ENCODE measurements at places on chromosomes 16 and 17.

- no peak for DNase-seq
Observed at GRCh38 chr16:81604960-81605383, 160.4 kb downstream of the CMIP start.

DNA sequence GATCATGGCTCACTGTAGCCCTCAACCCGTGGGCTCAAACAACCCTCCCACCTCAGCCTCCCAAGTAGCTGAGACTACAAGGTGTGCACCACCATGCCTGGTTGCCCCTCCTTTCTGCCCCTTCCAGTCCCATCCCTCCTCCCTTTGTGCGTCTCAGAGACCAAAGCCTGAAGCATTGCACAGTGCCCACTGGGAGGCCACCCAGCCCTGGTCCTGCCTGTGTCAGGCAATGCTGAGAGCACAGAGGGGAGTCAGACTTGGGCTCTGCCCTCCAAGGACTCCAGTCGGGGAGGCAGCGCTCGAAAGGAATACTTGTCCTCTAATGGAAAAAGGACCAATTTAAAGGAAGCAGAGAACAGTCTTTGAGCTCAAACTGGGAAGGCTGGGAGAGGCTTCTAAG lies 20.4 kb downstream of the RAI1 start:
- no peak for DNase-seq

DNA sequence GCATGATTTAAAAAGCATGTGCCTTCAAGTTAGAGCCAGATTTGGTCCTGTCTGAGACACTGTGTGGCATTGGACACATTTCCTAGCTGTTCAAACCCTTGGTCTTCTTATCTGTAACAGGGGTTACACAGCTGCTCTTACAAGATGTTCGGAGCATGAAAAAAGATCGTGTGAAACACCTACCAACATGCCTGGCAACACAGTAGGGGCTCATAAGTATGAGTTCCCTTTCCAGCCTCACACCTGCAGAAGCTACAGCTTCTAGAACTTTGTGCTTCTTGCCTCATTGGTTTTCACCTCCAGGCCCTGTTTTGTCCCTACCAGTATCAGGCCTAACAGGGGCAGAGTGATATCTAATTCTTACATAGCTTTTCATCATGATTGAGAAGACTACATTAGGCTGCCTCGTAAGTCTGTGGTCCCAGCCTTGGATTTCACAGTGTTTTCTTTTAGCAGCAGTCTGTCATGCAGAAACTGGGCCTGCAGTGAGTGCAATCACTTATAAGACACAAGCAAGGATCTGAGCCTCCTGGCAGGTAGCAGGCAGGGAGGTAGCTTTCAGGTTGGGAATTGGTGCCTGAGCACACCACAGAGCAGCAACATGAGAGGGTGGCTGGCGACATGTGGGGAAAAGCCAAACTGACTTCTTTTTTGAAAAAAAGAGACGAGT lies 78.8 kb downstream of the CCDC182 start:
- DNase-seq, result no peak

DNA sequence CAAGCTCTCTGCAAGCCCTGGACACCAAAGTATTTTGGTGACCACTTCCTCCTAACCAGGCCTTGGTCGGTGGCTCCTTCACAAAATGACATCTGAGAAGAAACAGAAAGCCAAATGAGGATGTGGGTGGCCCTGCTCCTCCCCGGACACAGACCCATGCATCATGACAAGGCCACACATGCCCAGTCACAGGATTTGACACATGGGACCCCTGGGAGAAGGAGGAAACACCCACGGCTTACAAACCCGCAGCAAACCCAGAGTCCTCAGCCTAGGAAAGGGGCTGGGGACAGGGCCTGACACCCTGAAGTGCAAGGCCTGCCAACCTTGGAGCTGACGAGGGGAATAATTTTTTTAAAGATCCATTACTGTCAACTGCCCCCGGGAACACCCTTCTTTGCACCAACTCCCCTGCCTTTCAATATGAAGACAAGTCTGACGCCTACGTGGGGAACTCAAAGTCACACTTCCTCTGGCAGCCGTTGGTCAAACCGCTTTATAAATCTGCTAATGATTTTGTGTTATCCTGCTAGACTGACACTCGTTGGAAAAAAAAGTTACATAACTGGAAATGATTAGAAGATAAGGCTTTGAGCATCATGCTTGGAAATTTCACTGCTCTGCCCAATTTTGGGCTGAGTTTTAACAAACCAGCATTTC lies 41.3 kb downstream of the GAS7 start:
- DNase-seq, result peak; percentile 1

DNA sequence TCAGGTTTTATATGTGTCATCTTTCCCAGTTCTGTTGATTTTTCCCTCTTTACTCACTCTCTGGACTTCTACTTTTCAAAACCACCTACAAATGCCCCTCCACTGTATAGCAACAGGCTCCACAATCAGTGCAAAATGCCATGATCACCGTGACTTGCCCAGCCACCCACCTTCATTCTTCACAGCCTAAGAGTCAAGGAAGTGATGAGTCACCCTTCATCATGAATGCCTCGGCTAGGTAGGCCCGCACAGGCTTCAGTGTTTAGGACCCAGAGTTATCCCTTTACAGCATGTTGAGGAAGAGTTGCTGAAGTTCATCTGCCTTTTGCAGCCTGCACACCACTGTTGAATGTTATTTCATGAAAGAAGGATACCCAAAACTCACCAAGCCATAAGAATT lies 158.6 kb downstream of the PMP22 start:
- no peak for DNase-seq

DNA sequence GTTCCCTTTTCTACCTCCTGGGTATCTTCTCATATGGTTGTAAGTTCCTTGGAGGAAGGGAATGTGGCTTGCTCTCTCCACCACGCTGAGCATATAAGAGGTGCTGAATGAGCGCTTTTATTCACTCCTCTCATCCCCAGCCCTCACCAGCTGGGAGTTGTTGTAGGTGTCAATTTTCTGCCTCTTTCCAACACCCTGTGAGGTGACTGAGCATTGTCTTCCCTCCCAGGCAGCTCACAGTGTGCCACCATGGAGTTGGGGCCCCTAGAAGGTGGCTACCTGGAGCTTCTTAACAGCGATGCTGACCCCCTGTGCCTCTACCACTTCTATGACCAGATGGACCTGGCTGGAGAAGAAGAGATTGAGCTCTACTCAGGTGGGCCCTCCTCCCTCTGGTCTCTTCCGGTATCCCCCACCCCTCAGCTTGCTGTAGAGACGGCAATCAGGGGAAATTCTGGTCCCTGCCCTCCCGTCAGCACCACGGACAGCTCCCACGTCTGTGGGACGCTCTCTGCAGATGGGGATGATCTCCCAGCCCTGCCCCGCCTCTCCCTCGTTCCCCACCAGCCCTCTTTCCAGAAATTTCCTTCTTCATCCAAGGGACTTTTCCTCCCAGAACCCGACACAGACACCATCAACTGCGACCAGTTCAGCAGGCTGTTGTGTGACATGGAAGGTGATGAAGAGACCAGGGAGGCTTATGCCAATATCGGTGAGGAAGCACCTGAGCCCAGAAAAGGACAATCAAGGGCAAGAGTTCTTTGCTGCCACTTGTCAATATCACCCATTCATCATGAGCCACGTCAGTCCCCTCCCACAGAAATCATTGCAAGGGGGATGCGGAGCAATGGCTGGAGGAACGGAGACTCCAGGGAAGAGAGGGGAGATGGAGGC lies 18.3 kb downstream of the CIITA start:
- DNase-seq, result no peak

GRCh38 chr17:80254396-80255251 lies 6.0 kb upstream of the RNF213 start:
- no peak for DNase-seq

DNA sequence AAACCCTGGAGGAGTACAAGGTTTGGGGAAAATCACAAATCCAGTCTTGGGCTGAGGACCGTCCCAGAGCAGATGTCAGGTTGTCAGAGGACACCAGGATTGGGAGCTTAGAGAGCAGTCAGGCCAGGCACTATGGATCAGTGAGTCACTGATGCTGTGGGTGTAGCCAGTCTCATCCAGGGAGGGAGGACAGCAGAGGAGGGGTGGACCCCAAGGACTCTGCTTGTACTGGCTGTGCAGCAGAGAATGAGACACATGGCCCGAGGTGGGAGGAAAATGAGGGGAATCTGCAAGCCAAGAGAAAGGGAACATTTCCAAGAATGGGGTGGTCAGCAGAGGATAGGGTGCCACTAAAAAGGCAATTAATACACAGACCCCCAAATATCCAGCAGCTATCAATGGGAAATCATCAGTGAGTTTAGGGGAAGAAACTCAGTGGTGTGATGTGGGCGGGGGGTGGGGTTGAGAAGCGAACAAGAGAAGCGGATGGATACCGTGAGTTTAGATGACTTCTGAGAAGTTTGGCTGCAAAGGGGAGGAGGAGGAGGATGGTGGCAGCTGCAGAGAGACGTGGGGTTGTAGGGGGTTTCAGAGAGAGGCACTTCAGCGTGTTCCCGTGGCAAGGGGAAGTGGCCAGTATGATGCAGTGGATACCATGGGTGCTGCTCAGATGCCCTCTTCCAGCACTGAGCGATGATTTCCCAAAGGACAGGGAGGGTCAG lies 43.9 kb downstream of the ARHGAP27 start:
- DNase-seq, result no peak

DNA sequence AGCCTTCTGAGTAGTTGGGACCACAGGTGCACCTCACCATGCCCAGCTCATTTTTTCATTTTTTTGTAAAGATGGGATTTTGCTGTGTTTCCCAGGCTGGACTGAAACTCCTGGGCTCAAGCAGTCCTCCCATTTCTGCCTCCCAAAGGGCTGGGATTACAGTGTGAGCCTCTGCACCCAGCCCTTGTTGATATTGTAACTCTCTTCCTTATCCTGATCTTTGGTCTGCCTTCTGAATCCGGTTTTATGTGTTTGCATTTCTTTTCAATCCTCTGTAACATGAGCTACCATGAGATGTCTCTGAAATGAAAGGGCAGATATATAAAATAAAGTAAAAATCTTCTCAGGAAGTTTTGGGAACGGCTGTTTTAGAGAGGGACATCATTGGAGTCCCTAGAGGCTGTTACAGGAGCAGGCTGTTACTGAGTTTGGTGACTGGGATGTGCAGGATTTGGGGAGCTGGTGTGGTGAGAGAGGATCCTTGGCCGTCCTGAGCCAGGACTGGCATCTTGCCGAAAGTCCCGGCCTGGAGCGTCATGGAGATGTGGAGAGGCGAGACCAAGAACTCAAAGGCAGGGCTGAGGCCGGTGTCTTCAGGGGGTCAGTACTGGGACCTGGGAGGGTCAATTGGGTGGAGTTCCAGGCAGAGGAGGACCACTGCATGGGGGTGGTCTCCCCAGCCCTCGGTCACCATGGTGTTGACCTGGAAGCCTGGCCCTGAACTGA lies 39.4 kb downstream of the ATP2C2 start:
- DNase-seq, result no peak

GRCh38 chr16:78443542-78444364 lies 344.3 kb downstream of the WWOX start:
- DNase-seq, result no peak

- no peak for DNase-seq
Observed at GRCh38 chr16:49660626-49661025, 195.3 kb downstream of the ZNF423 start.

- DNase-seq, result no peak
Observed at GRCh38 chr16:89257281-89257731, 39.8 kb downstream of the ZNF778 start.

GRCh38 chr16:87350681-87351319 lies 32.8 kb downstream of the FBXO31 start:
- no peak for DNase-seq

- no peak for DNase-seq
Observed at GRCh38 chr17:31373150-31374093, 18.1 kb upstream of the RAB11FIP4 start.

- no peak for DNase-seq
Observed at GRCh38 chr17:58626905-58627304, 64.9 kb downstream of the TEX14 start.

DNA sequence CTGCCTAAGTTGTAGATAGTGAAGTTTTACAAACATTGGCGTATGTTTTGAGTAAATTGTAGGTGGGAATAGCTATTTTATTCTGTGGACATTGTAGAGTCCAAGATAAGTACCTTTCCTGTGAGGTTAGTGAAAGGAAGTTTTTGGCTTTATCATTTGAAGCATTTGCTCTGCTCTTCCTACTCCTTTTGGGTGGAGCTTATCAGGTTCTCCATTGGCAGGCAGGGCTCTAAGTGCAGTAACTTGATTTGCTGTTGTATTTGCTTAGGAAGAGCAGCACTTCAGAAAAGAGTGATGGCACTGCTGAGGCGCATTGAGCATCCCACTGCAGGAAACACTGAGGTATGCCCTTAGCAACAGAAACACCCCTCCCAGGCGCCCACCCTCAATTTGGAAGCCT lies 70.1 kb downstream of the OMG start:
- DNase-seq, result no peak

GRCh38 chr17:77257169-77257568 lies 116.4 kb downstream of the SEC14L1 start:
- no peak for DNase-seq

- no peak for DNase-seq
Observed at GRCh38 chr17:82577300-82577699, 57.8 kb downstream of the FOXK2 start.

- no peak for DNase-seq
Observed at GRCh38 chr16:10026593-10026992, 155.6 kb downstream of the GRIN2A start.

DNA sequence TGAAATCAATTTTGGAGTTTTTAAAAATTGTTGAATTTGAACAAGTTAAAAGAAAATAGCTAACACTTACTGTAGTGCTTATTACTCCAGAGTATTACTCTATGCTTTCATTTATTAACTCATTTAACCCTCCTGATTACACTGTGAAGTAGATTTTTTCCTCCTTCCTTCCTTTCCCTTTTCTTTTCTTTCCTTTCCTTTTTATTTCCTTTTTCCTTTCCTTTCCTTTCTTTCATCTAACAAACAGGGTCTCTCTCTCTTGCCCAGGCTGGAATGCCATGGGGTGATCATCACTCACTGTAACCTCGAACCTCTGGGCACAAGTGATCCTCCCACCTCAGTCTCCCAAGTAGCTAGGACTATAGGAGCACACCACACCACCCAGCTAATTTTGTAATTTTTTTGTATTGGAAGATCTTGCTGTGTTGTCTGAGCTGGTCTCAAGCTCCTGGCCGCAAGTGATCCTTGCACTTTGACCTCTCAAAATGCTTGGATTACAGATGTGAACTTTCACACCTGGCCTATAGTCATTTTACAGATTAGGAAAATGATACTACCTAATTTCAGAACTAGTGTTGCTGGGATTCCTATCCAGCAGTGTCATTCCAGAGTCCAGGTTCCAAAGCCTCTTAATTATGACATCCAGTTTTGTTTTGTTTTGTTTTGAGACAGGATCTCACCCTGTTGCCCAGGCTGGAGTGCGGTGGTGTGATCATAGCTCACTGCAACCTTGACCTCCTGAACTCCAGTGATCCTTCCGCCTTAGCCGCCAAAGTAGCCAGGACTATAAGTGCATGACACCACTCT lies 59.9 kb downstream of the TAOK1 start:
- no peak for DNase-seq

GRCh38 chr17:4180791-4181190 lies 37.8 kb downstream of the CYB5D2 start:
- no peak for DNase-seq

- DNase-seq, result no peak
Observed at GRCh38 chr17:71458322-71458721, 662.5 kb upstream of the SOX9 start.

GRCh38 chr16:67509016-67509415 lies 19.6 kb upstream of the RIPOR1 start:
- no peak for DNase-seq

Data from stimulated activated CD8-positive, alpha-beta memory T cell treated with anti-CD3 and anti-CD28 coated beads, Interleukin-7, amount 100 ng/mL, for 24 hours (primary cell).